ACHN (cell line): ENCODE measurements at places on chromosomes 3 and 15.

DNA sequence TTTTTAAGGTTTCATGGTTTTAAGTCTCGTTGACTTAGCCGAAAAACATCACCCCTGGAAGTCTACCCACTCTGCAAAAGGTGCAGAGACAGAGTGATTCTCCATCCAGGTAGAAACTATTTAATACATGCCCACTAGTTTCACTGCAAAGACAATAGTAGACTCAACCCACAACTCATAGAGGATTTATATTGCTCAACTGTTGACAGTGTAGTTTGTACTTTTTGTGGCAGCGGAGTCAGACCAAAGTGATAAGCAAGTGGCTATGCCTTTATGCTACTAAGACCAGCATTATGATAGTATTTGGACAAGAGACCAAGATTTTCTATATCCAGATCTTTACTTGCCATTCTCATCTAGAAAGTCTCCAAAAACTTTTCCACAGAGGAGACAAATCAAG is 98.8 kb upstream of the ZBTB20 start:
- no peak for DNase-seq

- DNase-seq, result peak; percentile 76
Measured at GRCh38 chr15:29822684-29823459, 604 bp upstream of the TJP1 start.

DNA sequence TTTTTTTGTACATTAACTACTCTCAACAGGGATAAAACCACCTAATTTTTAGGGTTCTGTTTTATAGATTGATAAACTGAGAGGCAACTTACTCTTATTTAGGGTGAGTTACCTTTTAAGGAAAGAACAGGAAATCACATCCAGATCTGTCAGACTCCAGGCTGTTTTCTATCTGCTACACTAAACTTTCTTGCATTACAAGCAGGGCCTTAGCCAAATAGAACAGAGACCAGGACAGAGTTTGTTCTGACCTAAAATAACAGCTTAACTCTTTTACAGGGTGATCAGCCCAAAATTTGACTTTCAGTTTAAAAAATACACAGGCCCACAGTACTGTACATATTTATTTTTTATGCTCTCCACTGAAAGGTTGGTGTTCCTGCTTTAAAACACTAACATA is 38.6 kb downstream of the SGO1 start:
- no peak for DNase-seq

GRCh38 chr3:25603703-25604102 is 61.0 kb downstream of the TOP2B start:
- DNase-seq, result no peak

- no peak for DNase-seq
Measured at GRCh38 chr3:56858331-56858730, 56.6 kb upstream of the ARHGEF3 start.

GRCh38 chr15:67833710-67834511 is 5.9 kb downstream of the RNU6-1 start:
- DNase-seq, result peak; percentile 46

DNA sequence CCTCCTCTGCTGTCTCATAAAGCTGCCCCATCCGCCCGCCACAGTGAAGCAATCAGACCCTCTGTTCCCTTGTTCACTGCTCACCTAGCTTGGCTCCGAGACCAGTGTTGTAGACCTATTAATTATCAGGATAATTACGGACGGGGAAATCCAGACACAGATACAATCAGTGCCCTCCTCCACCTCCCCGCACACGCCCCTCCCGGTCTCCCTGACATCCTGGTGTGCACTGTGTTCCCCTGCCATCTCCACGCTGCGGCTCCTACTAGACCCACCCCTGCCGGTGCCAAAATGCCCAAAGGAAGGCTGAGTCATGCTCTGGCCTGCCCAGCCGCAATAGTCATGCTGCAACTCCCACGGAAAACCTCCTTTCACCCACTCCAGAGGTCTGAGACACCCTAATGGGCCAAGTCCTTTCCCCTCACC is 277.3 kb upstream of the TLE3 start:
- DNase-seq, result peak; percentile 31

- peak; percentile 11 for DNase-seq
Measured at GRCh38 chr3:65548848-65549625, 489.7 kb downstream of the MAGI1 start.

DNA sequence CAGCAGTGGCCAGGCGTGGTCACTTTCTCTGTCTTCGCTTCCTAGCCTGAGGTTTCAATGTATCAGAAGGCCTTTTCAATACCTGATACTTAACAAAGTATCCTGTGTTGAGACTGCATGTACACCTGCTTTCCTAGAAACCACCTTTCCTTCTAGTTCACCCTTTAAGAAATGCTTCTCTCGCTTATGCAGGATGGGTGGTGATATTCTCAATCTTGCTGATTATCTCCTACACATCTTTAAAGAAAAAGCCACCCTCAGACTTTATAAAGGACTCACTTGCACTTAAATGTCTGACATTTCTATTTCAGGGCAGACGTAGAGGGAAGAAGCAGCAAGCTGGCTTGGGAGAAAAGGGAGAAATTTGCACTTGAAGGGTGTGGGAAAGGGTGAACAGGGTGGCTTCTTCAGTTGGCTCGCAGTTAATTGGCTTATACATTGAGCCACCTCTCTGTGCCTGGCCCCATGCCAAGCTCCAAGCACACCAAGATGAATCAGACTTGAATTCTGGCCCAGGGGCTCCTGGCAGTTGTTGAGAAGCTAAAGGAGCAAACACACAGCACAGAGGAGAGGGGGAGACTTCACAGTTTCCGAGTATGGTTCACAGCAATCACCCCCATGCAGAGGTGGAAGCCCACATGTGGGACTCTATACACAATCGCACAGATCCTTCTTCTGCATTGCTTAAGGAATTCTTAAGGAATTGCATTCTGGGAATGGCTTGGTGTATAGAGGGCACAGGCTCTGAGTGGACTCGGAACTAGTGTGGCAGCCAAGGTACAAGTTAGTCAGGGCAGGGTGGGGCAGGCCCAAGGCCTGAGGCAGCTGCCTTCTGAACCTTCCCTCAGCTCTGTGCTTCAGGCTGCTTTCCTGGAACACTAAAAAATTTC is 1.3 kb downstream of the ARL6IP5 start:
- DNase-seq, result peak; percentile 90
